ENCODE measurements at places on chromosomes 1 and 21.

DNA sequence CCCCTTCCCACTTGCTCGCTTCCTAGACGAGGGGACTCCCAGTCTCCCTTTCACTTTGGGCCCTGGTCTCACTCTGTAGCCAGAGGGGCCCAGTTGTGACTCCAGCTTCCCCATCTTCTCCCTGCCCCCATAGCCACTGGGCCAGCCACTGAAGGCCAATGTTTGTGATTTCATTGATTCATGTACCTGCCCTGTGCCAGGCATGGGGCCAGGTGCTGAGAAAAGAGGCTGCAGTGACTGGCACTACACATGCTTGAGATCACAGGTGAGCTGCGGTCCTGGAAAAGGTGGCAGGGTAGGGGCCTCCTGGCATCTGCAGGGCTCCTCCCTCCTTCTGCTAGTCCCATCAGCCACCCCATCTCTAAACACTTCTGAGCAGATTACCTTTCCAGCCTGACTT, 345.3 kb upstream of the VAMP3 start:
- DNase-seq, result no peak

DNA sequence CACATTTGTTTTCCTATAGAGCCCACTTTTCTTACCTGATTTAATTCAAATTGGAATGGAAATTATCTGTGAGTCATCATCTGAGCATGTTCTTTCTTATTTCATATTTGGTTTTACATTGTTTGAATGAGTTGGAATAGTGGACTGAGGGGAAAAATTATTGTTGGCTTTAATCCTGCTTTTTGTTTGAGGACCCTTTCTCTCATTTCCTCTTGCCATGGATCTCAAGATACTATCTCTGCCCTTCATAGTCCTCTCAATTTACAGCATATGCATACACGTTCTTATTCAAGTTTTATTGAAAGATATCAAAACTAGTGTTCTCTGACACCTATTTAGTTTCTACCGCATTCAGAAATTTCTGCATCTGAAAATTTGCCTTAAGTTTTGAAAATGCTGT, 5.1 kb downstream of the KCNK2 start:
- no peak for DNase-seq

DNA sequence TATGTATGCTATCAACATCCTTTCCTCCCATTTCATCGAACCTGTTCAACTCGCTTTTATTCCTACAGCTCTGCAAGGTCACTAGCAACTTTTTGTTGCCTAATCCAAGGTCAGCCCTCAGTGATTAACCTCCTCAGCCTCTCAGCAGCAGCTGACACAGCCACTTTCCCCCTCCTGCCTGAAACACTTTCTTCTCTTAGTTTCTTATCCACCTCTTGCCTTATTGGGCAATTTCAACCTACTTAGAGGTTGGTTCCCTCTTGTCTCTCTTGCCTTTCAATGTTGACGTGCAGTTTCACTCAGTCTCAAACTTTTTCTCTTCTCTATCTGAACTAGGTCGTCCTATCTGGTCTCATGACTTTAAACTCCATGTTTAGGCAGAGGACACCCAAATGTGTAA, 156.3 kb downstream of the C1orf94 start:
- no peak for DNase-seq

DNA sequence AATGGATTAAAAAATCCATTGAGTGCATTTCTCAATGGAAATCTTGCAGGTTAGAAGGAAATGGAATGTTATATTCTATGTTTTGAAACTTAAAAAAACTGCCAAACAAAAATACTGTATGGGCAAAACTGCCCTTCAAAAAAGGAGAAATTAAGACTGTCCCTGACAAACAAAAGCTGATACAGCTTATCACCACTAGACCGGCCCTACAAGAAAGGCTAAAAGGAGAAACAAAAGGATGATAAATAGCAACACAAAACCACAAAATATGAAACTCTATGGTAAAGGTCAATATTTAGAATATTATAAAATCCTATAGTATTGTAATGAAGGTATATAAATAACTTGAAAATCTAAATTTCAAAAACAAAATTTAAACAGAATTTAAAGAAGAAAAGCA, 60.0 kb downstream of the SLC25A24 start:
- no peak for DNase-seq

- no peak for DNase-seq
Measured at GRCh38 chr1:183931646-183932271, 105.8 kb downstream of the COLGALT2 start.
